WTC11 (cell line): ENCODE measurements at places on chromosomes 1 and 21.

- DNase-seq: no peak
These were observed 514.9 kb upstream of the PKN2 start for GRCh38 chr1:88169139-88169538.

DNA sequence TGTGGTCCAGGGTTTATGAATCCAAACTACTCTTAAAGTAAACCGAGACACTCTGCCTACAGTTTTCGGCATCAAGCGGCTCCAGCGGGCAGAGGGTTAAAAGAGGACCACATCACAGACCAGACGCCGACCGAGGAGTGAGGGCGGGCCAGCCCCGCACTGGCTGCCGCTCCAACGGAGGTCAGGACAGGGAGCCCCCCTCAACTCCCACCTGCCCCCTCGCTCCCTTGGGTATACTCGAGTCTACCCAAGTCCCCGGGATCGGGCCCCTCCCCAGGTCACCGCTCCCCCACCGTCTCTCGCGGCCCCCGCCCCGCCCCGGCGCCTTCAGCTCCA lies 312 bp downstream of the ARNT start:
- DNase-seq: no peak

- no peak for DNase-seq
These were observed 47.6 kb upstream of the DMRTB1 start for GRCh38 chr1:53411541-53412152.

DNA sequence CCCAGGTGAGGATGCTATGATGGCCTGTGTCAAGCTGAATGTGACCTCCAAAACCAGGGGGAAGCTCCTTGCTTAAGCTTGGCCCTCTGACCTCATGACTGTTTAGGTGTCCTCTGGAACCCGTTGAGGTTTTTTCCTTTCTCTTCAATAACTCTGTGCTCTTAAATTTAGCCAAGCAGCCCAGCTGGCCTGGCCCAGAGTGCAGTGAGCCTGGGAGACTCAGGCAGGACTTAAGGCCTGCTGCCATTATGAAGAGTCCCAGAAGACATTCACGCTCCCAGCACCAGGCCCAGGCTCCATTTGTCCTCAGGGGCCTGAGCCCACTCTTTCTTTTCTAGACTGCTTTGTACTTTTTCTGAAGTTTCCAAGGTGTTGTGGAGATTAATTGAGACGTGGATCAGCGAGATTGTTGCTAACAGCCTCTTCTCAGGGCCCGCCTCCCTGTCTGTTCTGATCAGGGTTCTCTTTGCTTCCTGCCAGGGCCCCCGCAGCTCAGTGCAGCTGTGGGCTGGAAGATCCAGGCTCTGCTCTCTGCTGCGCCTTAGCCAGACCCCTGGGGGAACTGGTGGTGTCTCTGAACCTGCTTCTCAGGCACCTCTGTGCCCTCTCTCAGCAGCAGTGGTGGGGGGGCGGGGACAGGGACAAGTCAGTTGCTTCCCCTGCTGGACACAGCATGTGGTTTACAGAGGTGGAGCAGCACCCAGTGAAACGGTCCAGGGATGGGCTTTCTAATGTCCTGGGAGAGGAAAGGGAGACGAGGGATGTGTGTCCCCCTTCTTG lies 124.2 kb downstream of the GRIK3 start:
- DNase-seq: no peak

DNA sequence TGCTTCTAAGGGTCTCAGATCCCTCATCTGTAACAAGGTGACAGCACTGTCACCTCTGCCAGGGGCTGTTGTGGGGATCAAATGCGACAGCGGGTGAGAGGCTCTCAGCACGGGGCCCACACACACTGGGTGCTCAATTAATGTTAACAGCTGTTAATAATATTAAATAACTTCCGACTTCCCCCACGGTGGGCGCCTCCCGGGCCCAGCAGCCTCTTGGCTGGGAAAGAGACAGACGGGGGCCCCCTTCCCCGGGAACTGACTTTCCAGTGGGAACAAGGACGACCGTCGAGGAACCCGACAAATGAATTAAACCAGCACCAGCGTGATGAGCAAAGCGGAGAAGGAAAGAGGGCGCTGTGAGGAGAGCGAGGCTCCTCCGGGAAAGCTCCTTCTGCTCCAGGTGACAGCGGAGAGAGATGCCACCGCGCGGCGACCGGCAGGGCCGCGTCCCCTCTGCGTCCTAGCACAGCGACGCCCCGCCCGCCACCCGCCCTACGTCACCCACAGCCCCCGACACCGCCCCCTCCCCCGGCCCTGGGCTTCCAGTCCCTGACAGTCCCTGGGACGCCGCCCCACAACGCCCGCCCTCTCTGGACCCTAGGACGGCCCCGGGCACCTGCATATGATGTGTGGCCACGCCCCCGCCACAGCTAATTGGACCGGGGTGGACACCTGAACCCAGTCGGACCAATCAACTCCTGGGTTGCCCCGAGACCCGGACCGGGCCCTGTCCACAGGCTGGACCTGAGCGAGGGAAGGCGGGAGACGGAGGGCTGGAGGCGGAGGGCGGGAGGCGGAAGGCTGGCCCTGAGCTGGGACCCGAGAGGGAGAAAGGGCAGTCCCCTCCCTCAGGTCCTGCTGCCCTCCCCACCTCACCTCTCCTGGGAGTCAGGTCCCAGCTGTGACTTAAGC lies 38.2 kb downstream of the MATN1 start:
- peak; percentile 99 for DNase-seq

- no peak for DNase-seq
These were observed 36.1 kb downstream of the LRRC40 start for GRCh38 chr1:70169018-70169839.

DNA sequence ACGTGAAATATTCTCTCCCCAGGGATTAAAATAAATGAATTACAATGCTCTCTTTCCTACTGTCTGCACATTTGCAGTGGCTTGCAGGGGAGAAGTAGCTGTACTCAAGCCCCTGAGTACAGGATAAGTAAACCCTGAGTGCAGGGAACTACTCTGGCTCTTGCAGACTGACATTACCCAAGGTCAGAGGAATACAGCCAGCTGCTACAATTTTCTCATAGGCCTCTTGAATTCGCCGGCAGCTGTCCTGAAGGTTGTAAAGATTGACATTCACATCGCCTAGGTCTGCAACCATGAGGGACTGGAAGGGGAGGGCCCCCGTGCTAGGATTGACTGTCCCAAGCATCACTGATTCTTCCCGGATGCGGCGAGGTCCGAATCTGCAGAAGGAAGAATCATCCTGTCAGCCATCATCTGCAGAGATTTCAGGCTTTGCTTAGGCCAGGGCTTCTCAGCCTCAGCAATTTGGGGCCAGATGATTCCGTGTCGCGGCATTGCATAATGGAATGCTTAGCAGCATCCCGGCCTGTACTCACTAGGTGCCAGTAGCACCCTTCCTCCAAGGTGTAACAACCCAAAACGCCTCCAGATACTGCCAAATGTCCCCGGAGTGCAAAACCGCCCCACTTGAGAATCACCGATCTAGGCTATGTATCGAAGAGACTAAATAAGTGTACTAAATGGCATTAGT lies 1.7 kb downstream of the AGMAT start:
- DNase-seq: no peak

DNA sequence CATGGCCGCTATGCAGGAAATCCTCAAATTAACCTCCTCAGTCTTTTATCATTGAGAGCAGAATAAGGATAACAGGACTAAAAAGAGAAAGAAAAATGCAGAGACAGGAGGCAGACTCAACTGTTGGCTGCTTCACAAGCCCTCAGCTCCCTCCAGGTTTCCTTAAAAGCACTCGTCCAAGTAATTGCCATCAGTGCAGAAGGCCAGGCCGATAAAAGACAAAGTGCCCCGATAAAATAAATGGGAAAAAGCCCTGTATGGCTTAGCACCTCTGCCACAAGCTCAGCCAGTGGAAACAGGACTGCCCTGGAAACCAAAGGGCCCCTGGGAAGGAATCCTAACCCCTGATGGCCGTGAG lies 8.1 kb downstream of the S100A6 start:
- DNase-seq: no peak

GRCh38 chr1:61580417-61580816 lies 144.5 kb downstream of the TM2D1 start:
- DNase-seq: no peak

- no peak for DNase-seq
These were observed 482 bp downstream of the TM2D1 start for GRCh38 chr1:61724506-61724812.

DNA sequence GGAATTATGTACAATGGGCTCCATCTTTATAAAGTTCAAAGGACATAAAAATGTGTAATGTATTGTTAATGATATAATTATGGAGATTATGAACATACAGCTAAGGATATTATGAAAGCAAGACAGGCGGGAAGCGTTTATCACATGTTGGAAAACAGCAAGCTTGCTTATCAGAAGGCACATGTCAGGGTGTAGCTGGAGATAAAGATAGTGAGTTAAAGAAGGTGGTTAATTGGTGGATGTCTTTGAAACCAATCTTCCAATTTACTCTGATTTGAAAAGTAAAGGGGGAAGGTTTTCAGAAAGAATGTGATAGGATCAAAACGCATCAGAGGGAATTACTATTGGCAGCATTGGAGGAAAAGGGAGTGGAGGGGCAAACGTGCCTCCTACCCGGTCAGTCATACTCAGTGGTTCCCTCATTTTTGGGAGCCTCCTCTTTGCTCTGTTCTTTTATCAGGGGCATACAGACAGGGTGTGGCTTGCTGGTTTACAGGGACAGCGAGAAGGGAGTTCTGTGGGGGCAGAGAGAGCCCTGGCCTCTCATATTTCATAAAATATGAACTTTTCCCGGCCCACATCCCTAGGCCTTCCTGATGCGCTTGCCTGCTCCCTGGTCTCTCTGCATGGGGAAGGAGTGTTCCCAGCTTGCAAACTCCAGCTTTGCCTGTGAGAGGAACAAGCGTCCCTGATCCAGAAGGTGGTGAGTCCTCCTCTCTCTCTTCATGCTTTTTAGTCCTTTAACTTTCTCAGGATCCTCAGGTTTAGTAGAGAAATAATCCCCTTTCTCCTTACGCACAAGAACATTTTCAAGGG lies 8.0 kb upstream of the SVBP start:
- DNase-seq: no peak

GRCh38 chr1:44672254-44672955 lies 1.9 kb downstream of the TMEM53 start:
- DNase-seq: no peak

GRCh38 chr1:185813401-185813979 lies 79.3 kb downstream of the HMCN1 start:
- no peak for DNase-seq

GRCh38 chr21:38773099-38774061 lies 32.3 kb upstream of the ETS2 start:
- DNase-seq: no peak

GRCh38 chr1:39462074-39462473 lies 29.4 kb upstream of the BMP8A start:
- DNase-seq: no peak

- no peak for DNase-seq
These were observed 99.5 kb upstream of the TSPAN2 start for GRCh38 chr1:115188680-115189395.

DNA sequence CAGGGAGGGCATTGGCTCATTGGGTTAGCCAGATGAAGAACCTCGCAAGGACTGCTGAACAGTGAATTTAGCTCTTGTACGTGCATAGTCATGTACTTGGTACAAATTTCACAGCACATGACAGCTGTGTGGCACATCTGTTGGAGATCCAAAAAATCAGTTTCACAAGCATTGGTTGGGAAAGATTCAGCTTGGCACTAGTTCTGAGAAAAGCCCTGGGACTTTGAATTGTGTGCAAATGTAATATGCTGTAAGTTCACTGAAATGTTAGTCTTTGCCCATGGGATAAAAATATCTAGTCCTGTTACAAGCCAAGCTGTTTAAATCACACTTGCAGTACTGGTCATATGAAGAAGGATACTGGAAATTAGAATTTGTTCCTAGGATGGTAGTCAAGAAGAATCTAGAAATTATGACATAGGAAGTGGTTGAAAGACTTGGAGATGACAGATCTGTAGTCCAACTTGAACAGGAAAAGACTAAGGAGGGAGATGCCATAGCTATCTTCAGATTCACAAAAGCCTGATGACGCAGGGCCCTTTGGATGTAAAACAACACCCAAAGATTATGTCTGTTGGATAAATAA lies 19.2 kb downstream of the LAMC2 start:
- no peak for DNase-seq

GRCh38 chr1:199283794-199284193 lies 645.0 kb downstream of the PTPRC start:
- DNase-seq: no peak

- no peak for DNase-seq
These were observed 670 bp upstream of the PARK7 start for GRCh38 chr1:7960867-7961215.

DNA sequence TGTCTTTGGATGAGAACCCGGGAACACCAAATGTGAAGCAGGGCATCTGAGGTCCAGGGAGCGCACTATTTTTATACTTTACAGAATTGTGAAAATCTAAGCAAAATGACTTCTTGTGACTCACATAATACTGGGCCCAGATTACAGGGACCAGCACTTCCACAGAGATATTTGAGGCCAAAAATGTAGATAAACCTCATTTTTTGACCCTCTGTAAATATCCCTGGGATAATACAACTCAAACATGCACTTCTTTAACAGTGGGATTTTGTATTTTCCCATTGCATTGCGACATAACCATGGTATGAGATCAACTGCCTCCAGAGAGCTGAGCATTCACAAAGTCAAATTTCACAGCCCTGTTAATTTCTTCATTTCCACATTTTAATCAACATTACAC lies 289.4 kb upstream of the ADGRL4 start:
- no peak for DNase-seq

DNA sequence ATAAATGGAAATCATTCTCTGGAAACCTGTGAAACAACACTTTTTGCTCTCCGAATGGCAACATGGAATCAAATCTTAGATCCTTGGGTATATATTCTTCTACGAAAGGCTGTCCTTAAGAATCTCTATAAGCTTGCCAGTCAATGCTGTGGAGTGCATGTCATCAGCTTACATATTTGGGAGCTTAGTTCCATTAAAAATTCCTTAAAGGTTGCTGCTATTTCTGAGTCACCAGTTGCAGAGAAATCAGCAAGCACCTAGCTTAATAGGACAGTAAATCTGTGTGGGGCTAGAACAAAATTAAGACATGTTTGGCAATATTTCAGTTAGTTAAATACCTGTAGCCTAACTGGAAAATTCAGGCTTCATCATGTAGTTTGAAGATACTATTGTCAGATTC lies 45.7 kb downstream of the PTGFR start:
- DNase-seq: no peak

GRCh38 chr1:195434566-195435203 lies 1173.6 kb downstream of the KCNT2 start:
- DNase-seq: no peak

GRCh38 chr1:30641572-30642353 lies 81.6 kb downstream of the MATN1 start:
- DNase-seq: no peak

- DNase-seq: no peak
These were observed 120.9 kb downstream of the FMN2 start for GRCh38 chr1:240212556-240212955.

GRCh38 chr21:41635874-41636273 lies 127.9 kb upstream of the TMPRSS2 start:
- DNase-seq: no peak
